ENCODE measurements at places on chromosomes 5 and 9.

- DNase-seq: no peak
Observed at GRCh38 chr5:7157083-7157482, 238.9 kb upstream of the ADCY2 start.

- DNase-seq: no peak
Observed at GRCh38 chr5:150178262-150178661, 11.6 kb upstream of the SLC6A7 start.

DNA sequence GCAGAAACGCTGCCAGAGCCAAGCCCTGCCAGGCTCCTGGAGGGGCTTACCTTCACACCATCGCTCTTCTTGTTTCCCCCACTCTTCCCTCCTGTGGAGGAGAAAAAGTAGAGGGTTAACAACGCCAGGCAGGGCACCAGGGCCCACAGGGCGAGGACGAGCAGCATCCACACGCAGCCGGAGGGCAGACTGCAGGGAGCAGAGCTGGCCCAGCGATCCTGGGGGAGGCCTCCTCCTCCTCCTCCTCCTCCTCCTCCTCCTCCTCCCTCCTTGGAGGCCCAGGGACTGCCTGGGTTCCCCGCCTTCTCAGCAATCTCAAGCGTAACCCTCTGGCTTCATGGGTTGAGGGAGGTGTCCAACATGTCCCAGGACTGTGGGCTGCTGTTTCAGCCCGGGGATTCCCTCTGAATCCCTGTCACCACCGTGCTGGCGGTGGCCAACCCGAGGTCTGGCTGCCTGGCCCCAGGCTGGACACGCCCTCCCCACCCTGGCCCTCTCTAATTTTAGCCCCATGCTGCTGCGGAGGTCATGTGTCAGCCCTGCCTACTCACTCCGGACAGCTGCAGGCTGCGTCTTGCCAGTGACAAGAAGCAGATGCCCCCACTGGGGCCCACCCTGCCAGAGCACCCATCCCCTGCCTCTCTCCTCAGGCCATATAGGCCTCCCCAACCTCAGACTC is 44.3 kb downstream of the CAMK2A start:
- no peak for DNase-seq

- no peak for DNase-seq
Observed at GRCh38 chr5:15391704-15392397, 108.1 kb upstream of the FBXL7 start.

GRCh38 chr5:100690036-100690560 is 154.9 kb downstream of the FAM174A start:
- peak; percentile 45 for DNase-seq

DNA sequence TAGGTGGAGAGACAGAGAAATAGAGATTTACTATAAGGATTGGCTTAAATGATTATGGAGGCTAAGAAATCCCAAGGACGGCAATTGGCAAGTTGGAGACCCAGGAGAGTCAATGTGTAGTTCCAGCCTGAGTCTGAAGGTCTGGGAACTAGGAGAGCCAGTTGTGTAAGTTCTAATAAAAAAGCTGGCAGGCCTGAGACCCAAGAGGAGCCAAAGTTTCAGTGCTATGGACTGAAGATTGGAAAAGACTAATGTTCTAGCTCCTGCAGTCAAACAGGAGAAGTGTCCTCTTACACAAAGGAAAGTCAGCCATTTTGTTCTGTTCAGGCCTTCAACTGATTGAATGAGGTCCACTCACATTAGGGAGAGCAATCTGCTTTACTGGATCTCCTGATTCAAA is 50.0 kb downstream of the NMUR2 start:
- DNase-seq: no peak

DNA sequence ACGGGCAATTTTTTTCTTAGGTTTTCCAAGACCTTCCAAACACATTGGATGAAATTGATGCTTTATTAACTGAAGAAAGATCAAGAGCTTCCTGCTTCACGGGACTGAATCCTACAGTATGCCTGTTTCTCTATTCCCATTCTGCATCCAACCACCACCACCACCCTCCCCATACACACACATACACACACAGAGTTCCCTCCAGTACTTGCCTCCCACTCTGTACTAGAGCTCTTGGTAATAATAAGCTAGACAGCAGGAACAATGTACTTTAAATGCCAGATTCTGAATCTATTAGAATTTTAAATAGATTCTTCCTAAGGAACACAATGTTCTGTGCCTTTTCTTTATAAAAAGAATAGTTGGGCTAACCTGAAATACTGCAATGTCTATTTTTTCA is 67.4 kb downstream of the KLF9 start:
- no peak for DNase-seq

- peak; percentile 45 for DNase-seq
Observed at GRCh38 chr5:118687661-118688621, 300.4 kb downstream of the DTWD2 start.

- no peak for DNase-seq
Observed at GRCh38 chr9:113349066-113349444, 286 bp upstream of the BSPRY start.

DNA sequence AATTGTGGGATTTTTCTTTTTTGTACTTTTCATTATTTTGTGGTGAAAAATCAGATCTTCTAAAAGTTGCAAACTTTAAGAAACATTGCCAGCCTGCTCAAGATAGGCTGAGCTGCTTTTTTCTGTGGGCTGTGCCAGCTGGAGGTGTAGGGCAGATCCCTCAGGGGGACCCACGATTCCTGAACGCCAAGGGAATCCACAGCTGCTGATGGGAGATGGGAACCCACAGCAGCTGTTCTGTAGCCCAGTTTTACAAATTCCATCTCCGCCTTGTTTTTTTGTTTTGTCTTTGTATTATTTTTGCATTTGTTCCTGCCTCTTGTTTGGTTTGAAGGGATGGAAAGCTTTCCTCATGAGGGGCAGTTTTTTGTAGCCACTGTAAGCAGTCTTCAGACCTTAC is 91.0 kb downstream of the WWC1 start:
- no peak for DNase-seq

DNA sequence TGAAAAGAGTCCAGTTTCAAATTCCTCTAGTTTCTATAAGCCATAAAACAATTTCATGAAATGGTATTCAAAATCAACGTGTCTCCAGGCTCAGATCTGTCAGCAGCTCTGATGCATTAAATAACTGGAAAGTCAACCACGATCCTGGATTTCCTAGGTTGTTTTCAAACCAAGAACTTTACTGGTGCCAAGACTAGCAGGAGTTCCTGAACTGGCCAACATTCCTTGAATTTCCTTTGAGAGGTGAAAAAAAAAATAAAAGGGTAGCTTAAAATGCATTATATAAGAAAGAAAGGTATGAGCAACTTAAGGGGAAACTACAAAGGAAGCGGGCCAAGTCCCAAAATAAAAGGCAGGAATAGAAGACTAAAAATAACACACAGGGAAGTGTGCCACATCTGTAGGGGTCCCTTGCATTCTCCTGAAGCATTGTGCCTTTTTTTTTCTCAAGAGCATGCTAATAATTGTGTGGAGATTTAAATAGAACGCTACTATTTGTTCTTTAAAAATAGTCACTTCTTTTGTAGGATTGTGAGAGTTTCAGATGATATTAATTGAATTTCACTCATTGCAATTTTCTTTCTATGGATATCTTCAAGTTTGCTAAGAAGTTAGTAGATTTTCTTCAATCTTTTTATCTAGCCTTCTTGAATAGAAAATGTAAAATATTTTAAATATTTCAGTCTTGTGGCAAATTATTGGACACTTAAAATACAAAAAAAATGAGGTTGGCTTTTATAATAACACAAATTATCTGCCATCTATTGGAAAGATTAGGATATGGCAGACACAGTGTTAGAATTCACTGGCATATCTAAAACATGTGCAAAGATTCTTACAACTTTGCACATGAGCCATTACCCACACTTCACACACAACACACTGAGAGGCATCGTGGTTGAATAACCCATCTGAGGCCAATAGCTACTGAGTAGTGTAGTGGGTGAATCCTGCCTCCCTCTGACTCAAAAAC is 15.3 kb downstream of the ESM1 start:
- peak; percentile 71 for DNase-seq

DNA sequence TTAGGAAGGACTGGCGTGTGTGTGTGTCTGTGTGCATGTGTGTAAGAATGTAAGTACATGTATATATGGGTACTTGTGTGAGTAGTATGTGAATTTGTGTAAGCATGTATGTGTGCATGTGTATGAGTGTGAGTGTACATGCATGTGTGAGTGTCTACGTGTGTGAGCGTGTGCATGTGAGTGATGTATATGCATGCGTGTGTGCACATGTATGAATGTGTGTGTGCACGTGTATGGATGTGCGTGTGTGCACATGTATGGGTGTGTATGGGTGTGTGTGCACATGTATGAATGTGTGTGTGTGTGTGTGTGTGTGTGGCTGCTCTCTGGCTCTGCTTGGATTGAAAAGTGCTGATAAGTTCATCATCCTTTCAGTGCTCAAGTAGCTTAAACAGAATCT is 154.5 kb downstream of the TENT4A start:
- DNase-seq: no peak

- no peak for DNase-seq
Observed at GRCh38 chr9:98360176-98360708, 104.8 kb upstream of the TBC1D2 start.

DNA sequence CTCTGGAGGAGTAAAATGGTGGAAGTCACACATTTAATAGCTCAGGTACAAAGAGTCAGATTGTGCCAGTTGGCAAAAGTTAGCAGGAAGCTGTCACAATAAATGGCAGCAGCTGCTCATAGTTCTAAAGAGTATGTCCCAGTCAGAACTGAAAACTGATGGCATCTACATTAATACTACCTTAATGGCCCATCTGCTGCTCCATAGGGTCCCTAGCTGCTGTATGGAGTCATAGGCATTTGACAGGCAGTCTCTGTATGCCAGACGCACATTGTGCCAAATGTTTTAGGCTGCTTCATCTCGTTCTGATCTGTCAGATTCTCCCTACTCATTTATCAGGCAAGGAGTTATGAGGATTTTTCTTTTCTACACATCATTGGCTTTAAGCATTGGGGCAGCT is 515.8 kb upstream of the ARRDC3 start:
- no peak for DNase-seq

DNA sequence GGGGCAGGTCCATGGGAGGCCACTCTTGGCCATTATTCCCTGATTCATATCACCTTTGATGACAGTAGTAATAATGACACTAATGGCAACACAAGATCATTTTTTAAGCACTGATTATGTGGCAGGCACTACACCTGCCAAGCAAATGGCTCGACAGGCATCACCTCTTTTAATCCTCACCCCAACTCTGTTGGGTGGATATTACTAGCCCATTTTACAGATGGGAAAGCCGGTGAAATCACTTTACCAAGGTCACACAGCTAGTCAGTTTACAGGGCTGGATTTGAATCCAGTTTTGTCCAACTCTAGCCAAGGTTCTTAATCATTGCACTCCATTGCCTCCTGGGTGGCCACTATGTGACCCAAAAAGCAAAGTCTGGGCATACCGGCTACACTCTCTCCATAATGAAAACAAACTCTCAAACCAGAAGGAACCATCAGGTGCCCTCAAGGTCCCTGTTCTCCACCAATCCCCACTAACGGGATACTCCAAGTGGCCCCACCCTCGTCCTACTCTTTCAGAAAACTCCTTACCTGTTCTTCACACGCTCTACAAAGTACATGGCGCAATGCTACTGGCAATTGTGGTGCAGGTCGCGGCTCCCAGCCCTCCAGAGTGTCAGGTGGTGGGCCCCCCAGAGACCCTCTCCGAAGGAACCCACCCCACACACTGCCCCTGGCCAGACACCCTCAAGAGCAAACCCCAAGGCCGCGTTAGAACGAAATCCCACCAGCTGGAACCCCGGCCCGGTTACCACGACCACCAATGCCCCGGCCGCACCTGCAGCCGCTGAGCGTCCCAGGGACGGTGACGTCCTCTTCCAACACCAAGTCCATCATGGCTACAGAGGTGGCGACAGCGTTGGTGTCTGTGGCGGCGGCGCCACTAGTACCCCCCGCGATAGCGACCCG is 572 bp downstream of the CDK5RAP2 start:
- DNase-seq: no peak

GRCh38 chr5:155434681-155435080 is 421.1 kb downstream of the KIF4B start:
- DNase-seq: no peak

DNA sequence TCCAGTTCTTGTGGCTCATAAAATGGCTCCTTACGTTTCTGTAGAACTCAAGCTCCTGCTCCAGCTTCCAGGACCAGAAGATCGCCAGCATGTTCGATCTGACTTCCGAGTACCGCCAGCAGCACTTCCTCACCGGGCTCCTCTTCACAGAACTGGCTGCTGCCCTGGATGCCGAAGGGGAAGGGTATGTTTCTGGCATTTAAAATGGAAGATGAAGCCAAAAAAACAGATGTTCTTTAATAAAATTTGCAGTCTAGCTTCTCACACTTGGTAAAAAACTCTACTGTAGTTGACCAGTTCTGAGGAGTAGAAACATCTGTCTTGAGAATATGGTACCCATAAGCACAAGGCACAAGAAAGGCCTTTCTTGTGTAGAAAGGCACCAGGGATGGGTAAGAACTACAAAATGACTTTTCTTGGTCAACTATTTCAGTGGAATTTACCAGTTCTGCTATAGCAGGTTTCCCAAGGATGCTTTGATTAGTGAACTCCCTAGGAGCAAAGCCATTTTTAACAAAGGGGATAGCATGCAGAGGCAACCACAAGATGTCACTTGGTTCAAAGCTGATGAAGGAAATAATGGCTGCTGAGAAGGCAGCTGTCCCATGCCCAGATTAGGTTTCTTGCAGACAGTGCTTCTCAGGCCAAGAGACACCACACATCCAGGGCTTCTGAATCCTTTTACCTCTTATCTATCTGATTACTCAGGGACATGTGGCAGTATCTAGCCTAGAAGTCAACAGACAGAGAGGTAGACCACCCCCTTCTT is 192.4 kb downstream of the DOCK8 start:
- no peak for DNase-seq

DNA sequence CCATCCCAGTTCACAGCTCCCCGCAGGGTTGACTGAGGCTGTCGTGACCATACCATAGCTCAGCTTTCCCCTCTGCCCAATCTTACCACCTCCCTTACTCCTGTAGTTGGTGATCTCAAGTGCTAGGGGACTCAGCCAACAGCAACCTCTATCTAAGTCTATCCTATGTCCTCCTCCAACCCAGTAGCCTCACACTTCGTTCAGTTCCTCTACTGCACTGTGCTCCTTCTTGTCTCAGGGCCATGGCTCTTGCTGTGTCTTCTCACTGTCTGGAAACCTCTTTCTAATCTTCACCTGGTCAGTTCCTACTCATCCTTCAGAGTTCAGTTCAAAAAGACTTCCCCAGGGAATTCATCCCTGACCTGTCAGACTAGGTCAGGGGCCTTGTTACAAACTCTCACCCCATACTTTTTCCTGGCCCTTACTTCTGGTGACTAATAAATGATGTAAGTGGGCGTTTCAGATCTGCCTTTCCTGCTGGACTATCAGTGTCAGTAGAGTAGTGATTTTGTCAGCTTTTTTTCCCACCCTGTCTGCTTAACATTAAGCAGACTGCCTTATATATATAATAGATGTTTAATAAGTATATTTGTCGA is 53.6 kb upstream of the NR3C1 start:
- DNase-seq: peak; percentile 49

DNA sequence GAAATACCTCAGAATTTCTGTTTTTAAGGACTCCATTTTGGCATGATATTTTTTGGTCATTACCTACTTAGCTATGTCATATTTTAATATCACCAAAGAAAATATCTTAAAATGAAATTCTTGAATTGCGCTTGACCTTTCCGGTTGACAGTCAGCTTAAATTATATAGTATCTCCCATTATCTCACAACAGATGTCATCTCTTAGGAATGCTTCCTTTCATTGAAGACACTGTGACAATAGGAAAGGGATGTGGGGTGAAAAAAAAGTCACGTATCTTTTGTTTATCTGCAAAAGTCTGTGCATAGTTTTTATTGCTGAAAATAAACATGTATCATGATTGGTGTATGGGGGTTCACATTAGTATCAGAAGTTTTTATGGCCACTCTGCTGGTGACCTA is 105.8 kb downstream of the INVS start:
- DNase-seq: no peak

All from fibroblast of upper back skin (primary cell).